ENCODE measurements at places on chromosomes 12 and 14.

DNA sequence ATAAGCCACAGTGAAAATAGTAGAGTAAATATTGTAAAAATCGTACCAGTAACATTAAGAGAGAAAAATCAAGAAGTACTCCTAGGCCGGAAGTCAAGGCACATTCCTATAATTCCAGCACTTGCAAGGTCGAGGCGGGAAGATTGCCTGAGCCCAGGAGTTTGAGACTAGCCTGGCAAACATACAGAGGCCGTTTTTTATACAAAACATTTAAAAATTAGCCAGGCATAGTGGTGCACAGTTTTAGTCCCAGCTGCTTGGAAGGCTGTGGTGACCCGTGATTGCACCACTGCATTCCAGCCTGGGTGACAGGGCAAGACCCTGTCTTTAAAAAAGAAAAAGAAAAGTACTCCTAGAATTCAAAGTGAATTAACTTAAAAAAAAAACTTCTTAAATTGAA, 341.8 kb downstream of the C12orf50 start:
- no peak for DNase-seq

DNA sequence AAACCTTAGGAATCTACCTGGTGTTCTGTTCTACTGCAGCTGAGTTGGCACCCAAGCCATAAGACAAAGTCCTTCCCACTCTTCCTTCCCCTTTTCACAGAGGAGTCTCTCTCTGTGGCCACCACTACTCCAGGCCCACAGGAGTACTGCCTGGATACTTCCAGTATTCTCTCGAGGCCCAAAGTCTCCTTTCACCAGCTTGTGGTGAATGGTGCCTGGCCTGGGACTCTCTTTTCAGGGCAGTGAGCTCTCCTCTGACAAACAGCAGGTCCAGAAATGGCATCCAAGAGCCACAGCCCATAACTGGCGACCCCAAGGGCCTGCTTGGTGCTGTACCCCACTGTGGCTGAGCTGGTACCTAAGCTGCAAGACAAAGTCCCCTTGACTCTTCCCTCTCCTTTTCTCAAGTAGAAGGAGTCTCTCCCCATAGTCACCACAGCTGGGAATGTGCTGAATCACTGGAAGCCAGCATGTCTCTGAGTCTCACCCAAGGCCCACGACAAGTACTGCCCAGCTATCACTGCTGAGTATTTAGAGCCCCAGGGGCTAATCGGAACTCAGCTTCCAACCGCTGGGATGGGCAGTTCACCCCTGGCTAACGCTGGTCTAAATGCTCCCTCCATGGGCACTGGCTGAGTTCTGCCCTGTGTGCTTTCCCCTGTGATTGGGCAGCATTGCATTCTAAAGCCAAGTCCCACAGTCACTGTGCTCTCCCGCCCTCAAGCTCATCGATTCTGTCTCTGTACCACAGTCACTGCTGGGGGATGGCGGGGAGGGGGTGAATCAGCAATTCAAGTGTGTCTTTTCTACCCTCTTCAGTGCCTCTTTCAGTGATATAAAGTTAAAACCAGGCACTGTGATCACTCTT, 6.1 kb downstream of the A2ML1 start:
- DNase-seq, result no peak

- DNase-seq, result peak; percentile 98
These were observed 55.6 kb downstream of the LGMN start for GRCh38 chr14:92692822-92693226.

DNA sequence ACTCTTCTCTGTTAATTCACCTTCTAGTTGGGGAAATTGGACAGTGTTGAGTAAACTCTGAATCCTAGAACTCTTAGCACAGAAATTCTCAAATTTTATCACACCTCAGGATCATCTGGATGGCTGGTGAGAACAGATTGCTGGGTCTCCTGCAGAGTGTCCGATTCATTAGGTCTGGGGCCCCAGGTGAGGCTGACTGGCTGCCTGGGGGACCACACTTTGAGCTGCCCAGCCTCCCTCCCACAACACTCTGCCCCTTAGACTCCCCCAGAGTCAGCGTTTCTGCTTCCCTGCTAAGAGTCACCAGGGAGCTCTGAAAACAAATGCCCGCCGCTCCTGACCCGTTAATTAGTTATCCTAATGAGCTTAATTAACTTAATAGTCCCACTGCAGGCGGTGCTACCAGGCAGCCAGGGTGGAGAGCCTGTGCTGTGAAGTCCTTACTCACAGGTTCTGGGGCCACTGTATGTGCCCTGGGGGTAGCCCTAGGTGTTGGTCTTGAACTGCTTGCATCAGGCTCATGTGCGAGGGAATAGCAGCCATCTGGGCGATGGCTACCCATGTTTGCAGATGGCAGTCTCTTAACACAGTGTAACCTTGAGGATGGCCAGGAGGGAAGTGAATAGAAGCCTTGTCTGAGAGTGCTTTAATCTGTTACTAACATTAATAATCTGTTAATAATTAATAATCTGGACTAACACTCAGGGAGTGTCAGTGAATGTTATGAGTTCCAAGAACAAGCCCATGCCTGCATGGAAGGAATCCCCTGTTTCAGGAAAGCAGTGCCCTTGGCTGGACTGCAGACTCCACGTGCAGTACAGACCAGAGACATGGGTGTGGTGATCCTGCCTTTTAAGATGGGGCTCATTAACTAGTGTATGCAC, 35.6 kb downstream of the AACS start:
- DNase-seq, result no peak

DNA sequence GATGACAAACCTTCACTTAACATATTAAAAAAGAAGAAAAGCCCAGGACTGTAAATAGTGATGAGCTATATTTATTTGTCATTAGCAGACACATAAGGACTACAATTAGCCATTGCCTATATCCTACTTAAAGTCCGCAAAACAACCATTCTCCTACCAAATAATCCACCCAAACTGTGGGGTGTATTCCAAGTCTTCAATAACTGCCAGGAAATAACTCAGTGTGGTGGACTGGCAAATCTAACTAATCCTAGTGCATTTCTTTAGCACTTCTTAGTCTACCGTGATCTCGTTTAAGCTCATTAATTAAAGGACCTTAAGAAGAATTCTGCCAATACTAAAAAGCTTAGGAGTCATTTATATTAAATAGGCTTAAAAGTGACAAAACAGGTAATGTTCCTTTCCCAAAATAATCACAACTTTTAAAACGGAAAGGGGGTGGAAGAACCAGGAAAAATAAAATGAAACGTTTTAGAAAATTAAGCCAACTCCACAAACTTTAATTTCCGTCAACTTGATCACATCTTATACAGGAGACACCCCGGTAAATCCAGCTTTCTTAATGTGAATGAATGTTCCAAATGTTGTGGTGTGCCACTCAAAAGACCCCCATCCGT, 1.8 kb downstream of the NOVA1 start:
- DNase-seq, result no peak

- DNase-seq, result peak; percentile 52
These were observed at the start of gene RAB15 for GRCh38 chr14:64971943-64972791. TSS of gene RAB15 (minus strand) at chr14:64972336. CDS start at chr14:64972076, 260 bp downstream.

DNA sequence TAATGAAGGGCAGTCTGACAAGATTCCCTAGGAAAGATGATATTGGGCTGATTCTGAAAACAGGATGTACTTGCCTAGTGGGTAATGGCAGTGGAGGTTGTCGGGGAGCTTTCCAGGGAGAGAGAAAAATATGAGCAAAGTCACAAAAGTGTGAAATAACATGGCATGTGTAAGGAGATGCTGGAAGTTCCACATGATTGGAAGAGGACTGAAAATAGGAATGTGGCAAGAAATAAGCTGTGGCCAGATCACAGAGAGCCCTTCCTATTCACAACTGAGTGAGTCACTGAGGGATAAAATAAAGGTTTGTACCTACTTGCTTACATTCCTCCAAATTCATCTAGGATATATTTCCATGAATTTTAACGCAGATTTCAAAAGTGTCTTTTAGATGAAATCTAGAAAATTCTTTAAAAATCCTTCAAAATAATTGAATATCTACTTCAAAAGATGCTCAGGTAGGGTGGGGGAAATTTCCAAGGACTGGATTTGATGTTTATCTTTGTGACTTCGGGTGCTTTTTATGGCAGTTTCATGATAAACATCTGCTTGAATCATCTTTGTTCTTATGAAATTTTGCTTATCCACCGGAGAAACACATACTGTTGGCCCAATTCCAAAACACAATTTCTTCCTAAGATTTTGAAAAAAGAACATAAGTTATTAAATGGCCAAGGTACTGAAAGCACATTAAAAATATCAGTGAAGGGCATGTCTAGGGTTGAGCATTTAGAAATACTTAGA, 36.3 kb upstream of the SLC2A13 start:
- no peak for DNase-seq

GRCh38 chr12:110304061-110304551, 23.1 kb downstream of the ATP2A2 start:
- no peak for DNase-seq

GRCh38 chr14:68015356-68016254, 196.0 kb downstream of the RAD51B start:
- DNase-seq, result no peak

GRCh38 chr12:76738824-76739579, 24.9 kb upstream of the ZDHHC17 start:
- DNase-seq, result no peak

- DNase-seq, result no peak
These were observed 18.6 kb downstream of the HHIPL1 start for GRCh38 chr14:99663386-99664057.

DNA sequence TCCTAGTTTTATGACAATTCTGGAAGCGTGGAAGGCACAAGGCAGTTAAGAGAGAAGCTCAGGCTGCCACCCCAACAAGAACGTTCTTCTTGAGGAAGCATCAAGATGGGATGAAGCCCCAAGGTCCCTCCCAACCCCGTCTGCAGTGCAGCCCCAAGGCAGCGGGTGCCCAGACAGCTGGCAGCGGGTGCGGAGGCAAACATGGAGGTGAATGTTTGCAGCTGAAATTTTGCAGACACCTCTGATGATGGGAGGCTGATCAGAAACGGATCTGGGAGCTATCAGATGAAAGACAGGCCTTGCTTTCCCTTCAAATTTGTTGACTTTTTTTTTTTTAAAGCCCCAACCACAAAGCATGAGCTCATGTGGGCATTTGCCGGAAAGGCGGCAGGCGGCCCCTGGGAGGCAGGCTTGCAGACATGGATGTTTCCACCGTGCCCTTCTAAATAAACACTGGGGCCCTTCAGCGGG, 230.7 kb upstream of the RTL1 start:
- DNase-seq, result no peak

GRCh38 chr12:48933664-48934311, 8.5 kb upstream of the FKBP11 start:
- DNase-seq, result no peak

DNA sequence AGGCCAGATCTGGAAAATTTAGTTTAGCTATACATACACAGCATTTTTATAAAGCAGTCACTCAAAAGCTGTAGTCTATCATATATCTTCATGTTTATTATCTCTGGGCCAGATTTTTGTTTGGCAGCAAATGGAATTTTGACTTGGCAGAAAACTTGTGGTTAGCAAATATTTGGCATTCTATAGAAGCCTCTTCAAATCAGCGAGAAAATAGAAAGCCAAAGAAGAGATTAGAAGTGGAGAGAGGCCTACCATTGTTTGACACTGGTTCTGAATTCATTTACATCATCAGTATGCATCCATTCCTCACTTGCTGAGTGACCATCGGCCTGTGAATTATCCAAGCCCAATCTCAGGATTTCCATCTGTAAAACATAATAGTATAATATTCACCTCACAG, 1077.6 kb downstream of the GALC start:
- no peak for DNase-seq
